ENCODE measurements at places on chromosomes 1 and 21.

- DNase-seq = no peak
Observed at GRCh38 chr1:239719642-239720258, 333.4 kb downstream of the CHRM3 start.

DNA sequence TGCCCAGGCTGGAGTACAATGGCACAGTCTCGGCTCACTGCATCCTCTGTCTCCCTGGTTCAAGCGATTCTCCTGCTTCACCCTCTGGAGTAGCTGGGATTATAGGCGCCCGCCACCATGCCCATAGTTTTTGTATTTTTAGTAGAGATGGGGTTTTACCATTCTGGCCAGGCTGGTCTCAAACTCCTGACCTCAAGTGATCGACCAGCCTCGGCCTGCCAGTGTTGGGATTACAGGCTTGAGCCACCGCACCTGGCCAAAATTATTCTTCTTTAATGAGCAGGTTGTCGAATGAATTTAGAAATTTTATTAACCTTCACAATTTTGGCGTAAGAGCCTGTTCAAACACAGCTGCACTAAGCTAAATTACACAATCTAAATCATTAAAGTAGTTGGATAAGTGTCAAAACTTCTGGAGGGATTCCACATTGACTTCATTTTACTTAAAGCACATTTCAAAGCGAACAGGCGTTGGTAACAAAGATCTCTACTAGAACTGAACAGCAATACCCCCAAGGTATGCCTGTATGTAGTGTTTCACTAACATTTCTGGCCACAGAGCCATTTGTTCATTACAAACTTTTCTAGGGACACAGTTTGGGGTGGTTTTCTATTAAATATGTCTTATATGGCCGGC is 5.2 kb upstream of the CTH start:
- no peak for DNase-seq

GRCh38 chr1:231952154-231952553 is 325.6 kb downstream of the DISC1 start:
- no peak for DNase-seq

DNA sequence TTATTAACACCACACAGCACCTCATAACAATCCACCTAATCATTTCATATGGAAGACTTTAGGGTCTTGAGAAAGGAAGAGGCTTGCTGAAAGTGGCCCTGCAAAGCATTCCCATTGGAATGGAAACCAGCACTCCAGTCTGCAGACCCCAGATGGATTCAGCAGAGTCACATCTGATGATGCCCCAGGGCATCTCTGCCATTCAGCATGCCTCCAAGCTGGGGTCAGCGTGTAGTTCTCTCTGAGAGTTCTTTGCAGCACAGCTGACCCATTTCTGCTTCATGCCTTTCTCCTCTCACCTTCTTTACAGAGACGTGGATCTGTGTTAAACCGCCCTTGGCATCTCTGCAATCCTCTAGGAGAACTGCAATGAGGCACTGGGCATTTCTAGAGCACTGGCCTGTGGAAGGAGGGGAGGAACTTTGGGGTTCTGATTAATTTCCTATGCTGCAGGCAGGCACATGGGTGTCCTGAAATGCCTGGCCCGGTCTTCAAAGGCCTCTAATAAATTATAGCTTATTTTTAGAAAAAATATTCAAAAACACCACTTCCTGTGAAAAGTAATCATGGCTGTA is 2.6 kb upstream of the LUZP1 start:
- no peak for DNase-seq

GRCh38 chr1:203473281-203473680 is 2.3 kb upstream of the PRELP start:
- no peak for DNase-seq

- no peak for DNase-seq
Observed at GRCh38 chr21:42219606-42220137, 732 bp downstream of the ABCG1 start.

DNA sequence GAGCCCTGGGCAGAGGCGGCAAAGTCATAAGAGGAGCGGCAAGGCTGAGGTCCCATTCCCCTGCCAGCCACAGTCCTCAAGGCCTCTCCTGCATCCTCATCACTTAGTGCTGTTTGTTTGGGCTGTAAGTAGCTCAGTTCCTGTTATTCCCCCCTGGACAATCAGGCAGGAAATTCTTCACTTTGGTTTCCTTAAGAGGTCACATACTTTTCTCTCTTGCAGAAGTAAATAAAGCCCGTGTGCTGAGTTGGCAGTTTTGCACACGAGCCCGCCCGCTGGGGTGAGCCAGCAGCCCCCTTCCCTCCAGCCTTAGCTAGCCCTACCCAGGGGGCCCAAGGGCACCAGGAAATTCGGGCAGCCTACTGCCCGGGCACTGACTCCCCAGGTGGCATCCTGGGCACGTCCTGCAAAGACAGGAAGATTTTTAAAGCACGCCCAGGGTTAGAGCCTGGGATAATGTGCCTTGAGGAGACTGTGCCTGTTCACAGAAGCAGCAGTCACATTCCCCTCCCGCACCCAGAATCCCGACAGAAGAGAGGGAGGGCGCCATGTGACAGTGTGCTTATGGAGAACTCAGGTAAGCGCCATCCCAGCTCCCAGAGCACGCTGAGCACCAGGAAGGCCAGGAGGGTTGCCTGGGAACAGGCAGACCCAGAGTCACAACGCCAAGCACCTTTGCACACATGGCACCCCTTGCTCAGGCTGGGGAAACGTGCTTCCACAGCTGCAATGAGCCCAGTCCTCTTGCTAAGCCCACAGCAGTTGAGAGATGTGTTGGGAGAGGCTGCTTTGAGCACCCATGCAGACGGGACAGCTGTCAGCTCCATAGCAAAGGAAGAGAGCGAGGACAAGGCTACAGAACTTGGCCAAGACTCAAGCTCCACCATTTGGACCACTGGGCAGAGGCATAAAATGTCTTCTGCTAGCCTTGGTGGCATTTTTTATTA is 144.5 kb upstream of the TMEM51 start:
- no peak for DNase-seq

- DNase-seq = no peak
Observed at GRCh38 chr1:192565946-192566345, 9.6 kb upstream of the RGS1 start.

GRCh38 chr1:161981735-161982506 is 41.7 kb downstream of the OLFML2B start:
- no peak for DNase-seq

DNA sequence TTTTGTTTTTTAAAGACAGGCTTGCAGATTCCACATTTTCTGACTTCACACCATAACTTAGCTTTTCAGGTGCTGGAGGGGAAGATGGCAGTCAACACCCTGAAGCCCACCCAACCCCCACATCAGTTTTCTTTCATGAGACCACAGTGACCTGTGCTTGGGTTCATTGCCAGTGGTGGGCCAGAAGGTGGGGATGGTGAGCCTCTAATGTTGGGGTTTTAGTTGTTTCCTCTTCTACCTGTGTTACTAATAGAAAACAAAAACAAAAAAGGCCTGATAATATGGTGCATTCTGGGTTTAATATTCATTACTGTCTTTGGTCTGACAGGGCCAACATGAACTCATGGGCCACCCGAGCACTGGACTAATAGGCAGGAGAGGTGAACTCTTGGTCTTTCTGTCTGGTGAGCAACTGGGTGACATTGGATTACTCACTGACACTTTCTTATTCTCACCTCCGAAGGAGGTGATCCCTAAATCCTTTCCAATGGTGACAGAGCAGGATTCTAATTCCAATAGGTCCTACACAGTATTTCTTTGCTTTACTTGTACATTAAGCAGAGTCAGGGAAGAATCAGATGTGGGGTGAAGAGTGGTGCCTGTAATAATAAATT is 132.8 kb downstream of the CLIC6 start:
- DNase-seq = no peak

- DNase-seq = no peak
Observed at GRCh38 chr1:39117899-39118450, 86.5 kb upstream of the MACF1 start.

DNA sequence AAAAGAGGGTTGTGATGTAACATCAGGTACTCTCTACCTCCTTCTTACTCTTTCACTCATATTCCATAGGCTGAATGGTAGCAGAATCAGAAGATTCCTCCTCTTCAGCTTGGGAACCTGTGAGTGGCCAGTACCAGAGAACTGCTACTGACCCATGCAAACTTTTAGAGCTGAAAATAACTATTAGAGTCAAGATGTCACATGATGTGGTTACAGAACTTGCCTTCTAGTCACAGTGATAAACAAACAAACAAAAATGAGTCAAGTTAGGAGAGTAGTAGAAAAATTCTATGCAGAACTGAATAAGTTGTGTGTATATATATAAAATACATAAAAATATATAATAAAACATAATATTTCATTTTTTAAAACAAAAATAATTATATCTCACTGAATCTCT is 47.6 kb upstream of the RGS1 start:
- DNase-seq = no peak

DNA sequence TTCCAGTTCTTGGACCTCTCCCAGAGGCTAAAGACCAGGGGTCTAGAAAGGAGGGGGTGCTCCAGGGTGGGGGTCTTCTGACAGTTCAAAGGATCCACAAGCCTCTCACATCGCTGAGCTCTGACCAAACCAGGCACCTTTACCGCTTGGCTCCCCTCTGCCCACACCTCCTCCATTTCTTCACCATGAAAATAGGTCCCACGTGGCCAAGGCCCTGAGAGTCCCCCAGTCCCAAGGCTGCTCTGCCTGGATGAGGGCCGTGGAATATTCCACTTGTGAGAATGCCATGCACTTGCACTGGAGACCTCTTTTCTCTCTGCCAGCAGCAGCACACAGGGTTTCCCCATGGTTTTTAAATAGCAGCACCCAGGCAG is 87.4 kb downstream of the ITPKB start:
- no peak for DNase-seq

DNA sequence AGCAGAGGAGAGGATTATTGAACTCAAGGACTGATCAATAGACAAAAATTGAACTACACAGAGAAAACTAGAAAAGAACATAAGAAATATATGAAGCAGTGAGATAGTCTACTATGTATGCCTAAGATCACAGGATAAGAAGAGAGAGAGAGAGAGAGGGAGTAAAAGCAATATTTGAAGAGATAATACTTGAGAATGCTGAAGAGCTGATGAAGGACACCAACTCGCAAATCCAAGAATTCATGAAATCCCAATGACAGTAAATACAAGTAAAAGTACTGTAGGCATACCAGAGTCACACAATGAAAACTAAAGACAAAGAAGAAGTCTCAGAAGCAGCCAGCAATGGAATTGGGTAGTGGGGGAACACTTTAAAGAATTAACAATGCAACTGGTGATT is 260.1 kb upstream of the SPAG17 start:
- no peak for DNase-seq

DNA sequence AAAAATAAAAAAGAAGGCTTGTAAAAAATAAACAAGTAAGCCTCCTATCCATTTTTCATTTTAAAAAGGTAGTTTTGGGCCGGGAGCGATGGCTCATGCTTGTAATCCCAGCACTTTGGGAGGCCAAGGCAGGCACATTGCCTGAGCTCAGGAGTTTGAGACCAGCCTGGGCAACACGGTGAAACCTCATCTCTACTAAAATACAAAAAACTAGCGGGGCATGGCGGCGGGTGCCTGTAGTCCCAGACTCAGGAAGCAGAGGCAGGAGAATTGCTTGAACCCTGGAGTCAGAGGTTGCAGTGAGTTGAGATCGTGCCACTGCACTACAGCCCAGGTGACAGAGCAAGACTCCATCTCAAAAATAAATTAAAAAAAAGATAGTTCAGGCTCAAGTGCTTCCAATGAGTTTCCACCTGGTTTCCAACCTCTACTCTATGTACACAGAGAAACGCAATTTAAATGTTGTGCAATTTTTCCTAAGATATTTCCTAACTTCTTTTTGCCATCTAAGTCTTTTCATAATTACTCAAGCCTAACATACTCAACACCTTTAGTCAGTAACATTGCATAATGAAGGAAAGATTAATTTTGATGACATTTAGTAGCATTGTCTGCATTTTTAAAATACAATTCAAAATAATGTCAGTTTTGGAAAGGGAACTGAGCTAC is 106.3 kb downstream of the KCNT2 start:
- DNase-seq = no peak

DNA sequence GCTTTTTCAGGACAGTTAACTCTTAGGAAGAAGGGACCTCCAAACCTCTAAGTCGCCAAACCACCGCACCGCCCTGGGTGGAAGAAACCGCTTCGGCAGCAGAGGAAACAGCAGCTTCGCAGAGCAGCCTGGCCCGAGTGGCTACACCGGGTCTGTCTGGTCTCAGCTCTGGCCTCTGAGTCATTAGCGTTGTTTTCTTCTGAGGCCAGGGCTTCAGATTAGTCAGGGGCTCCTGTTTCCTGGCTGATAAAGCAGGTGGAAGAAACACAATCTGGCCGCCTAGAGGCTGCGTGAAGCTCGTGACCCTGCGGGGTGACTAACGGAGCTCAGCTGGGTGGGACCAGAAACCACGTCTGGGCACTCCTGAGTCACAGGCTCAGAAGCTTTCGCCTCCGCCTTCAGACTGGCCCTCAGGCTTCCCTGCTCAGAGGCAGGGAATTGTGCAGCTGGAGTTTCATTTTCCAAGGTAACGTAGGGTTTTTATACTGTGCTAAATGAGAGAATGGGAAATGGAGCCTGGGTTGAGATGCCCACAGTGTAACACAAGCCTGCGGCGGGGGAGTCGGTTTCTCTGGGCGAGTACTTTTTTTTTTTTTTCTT is 44.9 kb downstream of the CHAF1B start:
- DNase-seq = peak; percentile 22

DNA sequence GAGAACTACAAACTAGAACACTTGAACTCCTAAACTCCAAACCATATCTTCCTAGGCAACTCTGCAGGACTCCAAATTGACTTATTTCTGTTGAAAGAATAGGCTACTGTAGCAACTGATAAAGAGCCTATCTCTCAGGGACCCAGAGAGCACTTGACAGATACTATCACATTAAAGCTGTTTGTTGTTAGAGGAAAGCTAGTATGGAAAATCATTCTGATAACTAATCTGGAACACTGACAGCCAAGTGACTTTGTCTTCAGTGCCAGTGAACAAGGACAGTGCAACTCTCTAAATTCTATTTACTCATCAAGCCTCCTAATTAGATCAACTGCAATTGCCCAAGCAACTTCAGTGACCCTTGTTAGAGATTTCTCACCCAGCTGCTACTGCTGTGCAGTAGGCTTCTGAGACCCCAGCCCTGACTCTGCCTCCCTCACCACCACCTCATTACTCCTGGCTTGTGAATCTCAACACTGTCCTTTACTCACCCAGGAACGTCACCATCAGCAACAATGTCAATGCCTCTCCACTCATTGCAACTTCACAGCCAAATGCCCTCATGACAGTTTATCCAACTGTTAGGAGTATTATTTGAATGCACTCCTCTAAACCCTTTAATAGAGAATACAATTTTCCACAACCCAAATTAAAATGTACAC is 7.4 kb upstream of the RGS13 start:
- DNase-seq = no peak

GRCh38 chr1:204263254-204263910 is 49.6 kb upstream of the GOLT1A start:
- DNase-seq = no peak

GRCh38 chr1:69711190-69711930 is 143.6 kb downstream of the LRRC7 start:
- no peak for DNase-seq

- DNase-seq = no peak
Observed at GRCh38 chr1:52122384-52122783, 19.5 kb upstream of the ZFYVE9 start.

DNA sequence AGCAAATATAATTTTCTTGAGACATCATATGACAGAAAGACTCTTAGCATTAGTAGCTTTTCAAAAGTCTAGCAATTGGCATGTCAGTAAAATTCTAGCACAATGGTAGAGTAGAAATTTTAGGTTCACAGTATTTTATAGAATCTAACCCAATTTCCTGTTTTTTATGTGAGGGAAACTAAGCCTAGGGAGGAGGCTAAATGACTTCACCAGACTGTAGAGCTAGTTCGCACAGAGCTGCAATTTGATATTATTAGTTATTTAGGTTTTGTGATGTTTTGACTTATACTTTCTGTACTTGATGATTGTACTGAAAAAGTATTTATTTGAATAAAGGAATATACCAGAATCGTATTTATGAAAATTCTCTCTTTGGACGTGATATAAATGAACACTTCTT is 68.5 kb downstream of the CACHD1 start:
- no peak for DNase-seq

Measured in esophagus squamous epithelium (tissue), 5 donors.